HepG2 (cell line): ENCODE measurements at places on chromosomes 6 and 20.

DNA sequence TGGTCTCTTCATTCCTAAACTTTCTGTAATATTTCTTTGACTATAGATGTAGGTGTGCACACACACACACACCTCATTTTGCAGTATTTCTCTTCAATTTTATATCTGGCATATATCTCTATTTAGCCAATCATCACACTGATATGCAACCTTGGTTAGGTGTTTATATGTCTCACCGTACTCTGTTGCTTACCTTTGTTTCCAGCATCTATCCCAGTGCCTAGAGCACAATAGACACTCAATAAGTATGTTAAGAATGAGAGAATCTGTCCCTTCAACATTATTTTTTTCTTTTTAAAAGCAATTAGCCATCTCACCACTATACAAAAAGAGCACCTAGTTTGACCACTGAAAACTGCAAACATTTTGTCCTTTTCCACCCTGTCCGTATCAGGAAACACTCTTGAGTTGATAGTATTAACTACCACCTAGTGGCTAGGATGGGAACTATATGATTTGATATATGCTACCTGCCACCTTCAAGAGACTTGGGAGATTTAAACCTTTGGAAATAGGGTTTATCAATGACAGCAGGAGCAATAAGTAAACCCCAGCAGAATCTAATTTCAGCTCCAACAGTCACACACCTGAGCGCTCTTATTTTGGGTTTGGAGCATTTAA is 48.7 kb upstream of the RSPO3 start:
- peak; percentile 39 for DNase-seq

DNA sequence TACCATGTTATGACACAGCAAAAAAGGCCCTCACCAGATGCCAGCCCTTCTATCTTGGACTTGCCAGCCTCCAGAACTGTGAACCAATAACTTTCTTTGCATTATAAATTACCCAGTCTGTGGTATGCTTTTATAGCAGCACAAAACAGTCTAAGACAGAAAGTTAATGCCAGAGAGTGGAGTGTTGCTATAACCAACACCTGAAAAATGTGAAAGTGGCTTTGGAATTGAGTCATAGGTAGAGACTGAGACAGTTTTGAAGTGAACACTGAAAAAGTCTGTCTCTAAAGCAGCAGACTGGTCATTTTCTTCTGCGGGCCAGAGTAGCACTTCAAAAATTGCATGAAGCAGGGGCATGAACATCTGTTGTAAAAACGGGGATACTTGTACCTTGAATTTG is 28.0 kb upstream of the ASIP start:
- DNase-seq = no peak

GRCh38 chr20:10637031-10637559 is 36.7 kb downstream of the JAG1 start:
- no peak for DNase-seq

- no peak for DNase-seq
Observed at GRCh38 chr20:17542993-17543412, 11.8 kb upstream of the BFSP1 start.

GRCh38 chr6:24052590-24052961 is 73.4 kb upstream of the NRSN1 start:
- peak; percentile 9 for DNase-seq

- no peak for DNase-seq
Observed at GRCh38 chr6:75504465-75505222, 11.0 kb upstream of the FILIP1 start.

GRCh38 chr20:58889334-58889760 is 36.8 kb downstream of the GNAS start:
- no peak for DNase-seq

- no peak for DNase-seq
Observed at GRCh38 chr20:49272654-49273053, 5.2 kb downstream of the ZNFX1 start.

DNA sequence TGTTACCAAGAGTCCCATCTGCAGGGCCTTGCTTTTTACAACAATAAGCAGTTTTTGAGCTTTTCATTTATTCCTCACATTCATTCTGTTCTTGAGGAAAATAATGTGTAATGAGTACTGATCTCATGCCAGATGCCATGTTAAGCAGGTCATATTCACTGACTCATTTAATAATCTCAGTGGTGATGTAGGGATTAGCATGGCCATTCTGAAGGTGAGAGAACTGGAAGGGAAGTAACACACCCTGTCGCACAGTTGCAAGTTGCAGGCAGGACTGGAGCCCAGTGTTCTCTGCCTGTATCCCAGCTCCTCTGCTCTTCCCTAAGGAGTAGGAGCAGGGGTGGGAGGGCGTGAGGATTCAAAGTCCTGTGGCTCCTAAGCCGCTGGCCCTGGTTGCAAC is 5.6 kb downstream of the PCIF1 start:
- DNase-seq = no peak

DNA sequence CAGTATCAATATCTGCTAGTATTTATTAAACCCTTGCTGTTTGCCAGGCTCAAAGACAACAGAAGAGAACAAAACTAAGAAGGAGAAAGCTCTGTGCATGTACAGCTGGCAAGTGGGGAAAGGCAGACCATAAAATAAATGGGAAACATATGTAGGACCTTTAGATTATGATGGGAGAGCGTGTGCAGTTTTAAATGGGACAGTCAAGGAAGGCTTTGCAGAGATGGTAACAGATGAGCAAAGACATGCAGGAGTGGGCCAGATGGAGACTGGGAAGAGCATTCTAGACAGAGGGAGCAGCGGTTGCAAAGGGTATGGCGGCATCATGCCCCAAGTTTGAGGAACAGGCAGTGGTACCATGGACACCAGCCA is 260.0 kb downstream of the NRN1 start:
- no peak for DNase-seq

- DNase-seq = peak; percentile 41
Observed at GRCh38 chr6:83592770-83593394, 80.5 kb downstream of the PRSS35 start.

- DNase-seq = no peak
Observed at GRCh38 chr6:17101422-17102257, at the start of gene STMND1. Gene STMND1, plus strand, starts transcription at chr6:17102050. Its CDS starts 208 bp downstream, at chr6:17102258.
